ENCODE measurements at places on chromosomes 2 and 18. TPM values are rescaled to one million over a fixed set of nuclear protein-coding genes. Genes with fewer than 3 reads are reported as not detected.

DNA sequence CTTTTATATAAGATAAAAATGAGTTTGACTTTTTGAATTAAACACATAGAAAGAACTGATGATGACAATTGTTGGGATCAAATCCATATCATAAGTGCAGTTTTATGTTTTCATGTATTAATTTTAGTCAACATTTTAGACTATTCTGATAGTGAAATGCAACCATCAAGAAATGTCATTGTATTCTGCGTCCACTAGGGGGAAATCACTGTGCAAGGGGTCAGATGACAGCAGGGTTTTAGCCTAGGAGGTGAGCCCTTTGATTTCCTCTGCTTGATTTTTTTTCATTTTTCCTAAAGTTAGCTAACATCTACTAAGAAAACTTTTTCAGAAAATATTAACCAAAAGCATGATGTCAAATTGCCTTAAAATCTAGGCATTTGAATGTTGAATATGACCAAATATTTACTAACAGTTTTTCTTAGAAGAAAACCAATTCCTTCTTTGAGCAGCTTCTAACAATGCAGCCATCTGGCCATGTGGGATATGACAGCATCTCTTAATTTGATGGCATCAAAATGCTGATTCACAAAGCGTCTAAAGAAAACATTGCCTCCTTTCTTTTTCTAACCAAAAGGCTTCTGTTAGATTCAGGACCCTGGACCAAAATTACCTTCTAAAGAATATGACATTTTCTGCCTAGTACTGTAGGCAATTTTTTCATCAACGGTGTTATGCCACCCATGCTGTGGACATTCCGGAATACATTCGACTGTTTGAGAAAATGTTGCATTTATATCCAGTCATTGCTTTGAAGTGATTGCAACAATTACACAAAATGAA, 141.5 kb downstream of the SPHKAP start:
- DNase-seq = no peak

- DNase-seq = no peak
Observed at GRCh38 chr2:75243219-75243618, 43.9 kb upstream of the TACR1 start.

GRCh38 chr18:36099311-36099710, 29.8 kb downstream of the SLC39A6 start:
- DNase-seq = no peak

- no peak for DNase-seq
Observed at GRCh38 chr2:103898561-103898960, 955.4 kb upstream of the POU3F3 start.

DNA sequence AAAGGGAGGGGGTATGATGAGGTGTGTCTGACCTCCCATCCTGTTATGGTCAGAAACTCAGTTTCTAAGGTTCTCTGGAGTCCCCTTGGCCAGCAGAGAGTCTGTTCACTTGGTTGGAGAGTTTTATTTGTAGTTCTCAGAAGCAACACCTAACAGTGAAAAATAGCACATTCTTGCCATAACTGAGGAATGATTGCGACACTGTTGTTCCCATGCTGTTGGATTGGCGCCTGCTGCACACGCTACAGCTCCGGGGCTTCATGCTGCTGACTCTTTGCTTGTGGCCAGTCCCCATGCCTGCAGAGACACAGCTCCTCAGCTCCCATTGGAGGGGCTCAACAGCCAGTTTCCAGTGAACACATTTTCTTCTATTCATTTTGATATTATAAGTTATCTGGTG, 42.1 kb downstream of the TPGS2 start:
- DNase-seq = peak; percentile 82

- DNase-seq = no peak
Observed at GRCh38 chr2:226898897-226899296, 63.0 kb downstream of the RHBDD1 start.

DNA sequence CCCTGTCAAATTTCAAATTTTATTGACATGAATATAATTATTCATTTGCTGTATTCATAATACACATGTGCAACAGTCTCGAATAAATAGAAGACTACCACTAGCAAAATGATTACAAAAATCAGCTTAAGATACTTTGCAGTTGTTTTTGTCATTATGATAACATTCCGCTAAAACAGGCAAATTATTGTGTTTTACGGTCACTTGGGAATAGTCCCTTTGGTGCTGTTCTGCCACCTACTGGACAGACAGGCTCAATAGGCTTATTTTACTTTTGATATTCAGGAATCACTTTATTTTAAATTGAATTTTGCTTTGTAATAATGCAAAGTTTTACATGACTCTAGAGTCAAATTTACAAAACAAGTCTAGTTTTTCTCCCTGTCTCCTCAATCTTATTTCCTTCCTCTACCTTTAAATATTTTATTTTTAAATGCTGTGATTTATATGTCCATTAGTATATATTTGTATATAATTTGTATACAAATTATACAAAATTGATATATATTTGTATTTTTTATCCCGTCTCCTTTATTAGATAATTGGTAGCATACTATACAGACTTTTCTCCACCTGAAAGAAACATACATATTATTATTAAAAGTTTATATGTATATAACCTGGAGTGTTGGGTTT, 456.3 kb downstream of the DLGAP1 start:
- DNase-seq = no peak

DNA sequence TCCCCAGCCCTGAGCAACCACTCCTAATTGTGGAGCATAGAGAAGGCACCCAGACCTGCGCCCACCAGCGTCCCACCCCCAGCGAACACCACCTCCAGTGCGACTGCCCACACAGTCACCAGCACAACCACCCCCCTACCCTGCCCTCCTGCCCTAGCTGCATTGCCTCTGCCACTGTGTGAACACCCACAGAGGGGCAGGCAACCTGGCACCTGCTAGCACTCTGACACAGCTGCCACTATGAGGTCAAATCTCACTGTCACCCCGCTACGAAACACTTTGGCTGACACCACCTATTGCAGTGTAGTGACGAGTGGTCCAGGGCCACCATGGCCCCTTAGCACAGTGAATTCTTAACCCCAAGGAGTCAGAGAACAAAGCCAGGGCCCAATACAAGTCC, 14.1 kb upstream of the EIF2AK3 start:
- no peak for DNase-seq

DNA sequence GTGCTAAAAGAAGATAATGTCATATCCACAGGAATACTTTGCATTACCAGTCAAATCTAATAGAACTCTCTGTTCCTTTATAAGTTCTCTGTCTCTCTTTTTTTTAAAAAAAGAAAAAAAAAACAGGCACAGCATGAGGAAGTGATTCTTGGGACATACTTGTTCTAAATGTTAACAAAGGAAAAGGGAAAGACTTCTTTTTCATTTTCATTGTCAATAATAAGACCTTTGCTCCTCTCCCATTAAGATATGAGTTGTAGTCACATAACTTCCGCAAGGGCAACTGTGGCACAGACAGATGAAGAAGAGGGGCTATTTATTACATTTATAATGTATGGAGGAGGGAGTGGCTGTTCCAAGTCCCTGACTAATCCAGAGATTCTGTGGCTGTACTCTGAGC, 4.7 kb downstream of the CD302 start:
- DNase-seq = no peak

DNA sequence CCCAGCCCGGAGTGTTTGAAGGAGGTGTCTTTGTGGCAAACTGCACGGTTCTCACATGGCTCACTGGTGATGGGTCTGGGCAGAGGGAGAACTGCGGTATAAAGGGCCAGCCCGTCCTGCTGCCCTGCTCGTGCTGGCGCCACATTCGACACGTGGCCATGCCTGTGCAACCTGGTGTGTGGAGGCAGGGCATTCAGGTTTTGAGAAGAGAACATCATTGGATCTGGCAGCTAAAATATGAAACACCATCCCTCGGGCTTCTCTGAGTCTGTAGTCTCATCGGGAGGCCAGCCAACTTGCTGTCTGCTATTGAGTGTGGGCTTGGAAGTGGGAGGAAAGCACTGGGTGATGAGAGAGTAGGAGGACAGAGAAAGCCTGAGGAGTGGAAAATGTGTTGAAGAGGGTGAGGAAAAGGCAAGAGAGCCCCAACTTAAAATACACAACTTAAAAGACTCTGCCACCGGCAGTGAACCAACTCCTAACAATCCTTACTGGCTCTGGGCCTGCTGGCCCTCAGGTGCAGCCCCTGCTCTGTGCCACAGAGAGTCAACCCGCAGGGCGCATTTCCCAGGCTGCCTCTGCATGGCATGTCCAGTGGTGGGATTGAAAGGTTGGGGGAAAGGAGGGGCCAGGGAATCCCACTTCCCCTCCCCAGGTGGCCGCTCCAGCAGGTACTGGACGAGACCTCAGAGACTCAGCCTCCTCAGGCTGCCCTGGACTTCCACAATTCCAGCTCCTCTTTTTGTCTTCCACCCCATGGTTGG, 112.7 kb upstream of the DLX2 start:
- DNase-seq = no peak

DNA sequence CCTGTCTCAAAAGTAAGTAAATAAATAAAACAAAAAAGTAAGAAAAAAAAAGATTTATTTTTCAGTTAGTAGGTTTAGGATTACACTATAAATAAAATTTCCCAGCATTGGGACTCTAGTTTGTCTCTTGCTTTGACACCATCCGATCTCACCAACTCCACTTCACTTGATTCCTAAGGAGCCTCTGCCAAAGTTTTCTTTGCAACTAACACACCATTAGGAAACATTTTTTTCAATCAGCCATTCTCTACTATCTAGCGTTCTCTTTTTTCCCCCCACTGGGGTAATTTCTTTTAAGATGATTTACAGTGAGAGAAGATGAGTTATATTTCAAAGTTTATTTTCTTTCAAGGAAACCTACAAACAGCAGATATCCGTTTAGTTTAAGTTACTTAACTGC, 10.6 kb upstream of the NEMP2 start:
- no peak for DNase-seq

DNA sequence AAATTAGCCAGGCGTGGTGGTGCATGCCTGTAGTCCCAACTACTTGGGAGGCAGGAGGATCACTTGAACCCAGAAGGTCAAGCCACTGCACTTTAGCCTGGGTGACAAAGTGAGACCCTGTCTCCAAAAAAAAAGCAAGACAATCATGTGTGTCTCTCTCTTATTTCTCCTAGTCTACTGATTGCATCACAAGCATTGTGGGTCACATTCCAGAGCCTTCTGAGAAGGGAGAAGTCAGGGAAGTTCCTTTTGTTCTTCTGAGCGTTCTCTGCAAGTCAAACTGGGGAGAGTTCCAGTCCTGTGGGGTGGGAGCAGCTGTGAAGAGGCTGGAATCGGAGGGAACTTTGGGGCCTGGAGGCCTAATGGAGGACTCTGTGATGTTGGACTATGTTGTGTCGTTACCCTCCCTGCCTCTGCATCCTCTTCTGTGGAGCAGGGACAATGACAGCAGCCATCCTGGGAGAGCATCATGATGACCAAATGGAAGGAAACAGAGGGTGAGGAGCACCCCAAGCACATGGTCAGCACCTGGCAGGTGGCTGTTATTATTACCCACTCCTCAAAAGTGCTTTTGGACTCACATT, 115.4 kb downstream of the MRO start:
- peak; percentile 40 for DNase-seq

- DNase-seq = no peak
Observed at GRCh38 chr18:27136208-27136535, 48.9 kb downstream of the CHST9 start.

DNA sequence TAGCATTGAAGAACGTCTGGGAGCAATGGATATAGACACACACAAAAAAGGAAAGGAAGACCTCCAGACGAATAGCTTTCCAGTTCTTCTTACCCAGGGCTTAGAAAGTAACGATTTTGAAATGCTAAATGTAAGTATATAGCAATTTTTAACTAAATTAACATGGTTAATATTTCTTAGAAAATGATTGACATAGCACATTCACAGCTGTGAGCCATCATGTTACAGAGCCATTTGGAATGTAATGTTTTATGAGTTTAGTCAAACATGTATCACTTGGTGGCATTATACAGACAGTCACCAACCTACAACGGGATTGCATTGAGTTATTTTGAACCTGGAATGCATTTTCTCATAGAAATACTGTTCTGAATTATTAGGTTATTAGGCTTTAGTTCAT, 35.1 kb downstream of the WDR43 start:
- no peak for DNase-seq

DNA sequence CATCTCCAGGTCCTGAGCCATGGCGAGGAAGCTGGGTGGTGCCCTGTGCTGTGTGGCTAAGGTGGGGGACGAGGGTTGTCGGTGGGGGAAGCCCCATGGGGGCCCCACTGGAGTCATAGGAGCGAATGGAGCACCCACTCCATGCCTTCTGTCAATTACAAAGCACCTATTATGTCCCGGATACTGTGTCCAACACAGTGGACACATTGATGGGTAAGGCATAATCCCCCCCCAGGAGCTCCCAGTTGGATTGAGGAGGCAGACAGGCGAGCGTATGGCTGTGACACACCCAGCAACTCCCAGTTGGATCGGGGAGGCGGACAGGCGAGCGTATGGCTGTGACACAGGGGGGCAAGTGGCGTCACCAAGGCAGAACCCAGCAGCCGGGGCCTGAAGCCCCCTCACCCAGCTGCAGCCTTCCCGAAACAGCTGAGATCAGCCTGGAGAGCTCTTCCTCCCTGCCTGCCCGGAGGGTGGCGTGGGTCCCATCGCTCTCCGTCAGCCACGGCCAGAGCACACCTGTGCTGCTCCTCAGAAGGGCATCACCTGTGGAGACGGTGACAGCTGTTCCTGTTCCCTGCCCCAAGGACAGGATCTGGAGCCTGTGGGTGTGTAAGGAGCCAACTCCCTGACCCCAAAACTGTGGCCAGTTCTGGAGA, 69.6 kb downstream of the HPCAL1 start:
- no peak for DNase-seq

- peak; percentile 89 for DNase-seq
Observed at GRCh38 chr18:6729247-6730091, at the start of gene ARHGAP28. ARHGAP28 (plus strand) TSS chr18:6729716; CDS start chr18:6729822, 106 bp downstream.

GRCh38 chr2:235049069-235049468, 97.3 kb downstream of the SH3BP4 start:
- no peak for DNase-seq

DNA sequence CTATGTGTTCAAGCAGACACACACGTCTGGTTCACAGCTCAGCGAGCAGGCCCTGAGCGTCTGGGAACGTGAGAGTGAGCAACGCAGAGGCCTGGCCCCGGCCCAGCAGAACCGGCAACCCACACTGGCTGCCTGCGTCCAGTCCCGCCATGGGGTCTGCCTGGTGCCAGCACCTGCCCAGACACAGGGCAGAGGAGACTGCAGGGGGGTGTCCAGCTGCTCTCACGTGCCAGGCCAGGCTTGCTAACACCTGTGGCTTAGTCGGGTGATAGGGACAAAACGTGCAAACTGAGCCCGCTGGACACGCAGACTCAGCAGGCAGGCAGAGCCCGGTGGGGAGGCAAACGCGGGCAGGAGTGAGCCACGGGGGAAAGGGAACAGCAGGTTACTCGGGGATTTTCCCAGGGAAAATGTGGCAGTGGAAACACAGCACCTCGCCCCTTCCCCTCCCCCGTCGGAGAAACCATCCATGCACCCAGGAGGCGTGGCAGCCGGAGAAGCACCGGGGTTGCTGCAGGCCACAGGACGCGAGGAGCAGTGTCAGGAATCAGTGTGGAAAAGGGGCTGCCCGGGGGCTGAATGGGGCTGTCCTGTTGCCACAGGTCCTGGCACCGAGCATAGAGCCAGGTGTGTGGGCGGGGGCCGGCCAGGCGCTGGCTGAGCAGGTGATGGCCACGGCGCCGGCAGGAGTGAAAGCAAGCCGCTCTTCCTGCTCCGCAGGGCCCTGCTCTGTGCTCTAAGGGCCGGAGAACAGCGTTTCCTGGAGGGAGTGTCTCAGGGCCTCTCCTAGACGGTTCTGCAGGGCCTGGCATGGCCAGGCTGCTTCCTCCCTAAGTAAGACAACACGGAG, 154.7 kb downstream of the HDAC4 start:
- peak; percentile 89 for DNase-seq

NMS gene
- not detected for total RNA-seq

LIMS3 gene
- 4.1 TPM for total RNA-seq

CRYGC gene
- total RNA-seq = not detected

ACMSD gene
- total RNA-seq = not detected
